ENCODE measurements at places on chromosomes 1 and 21. TPM values are rescaled to one million over a fixed set of nuclear protein-coding genes. Genes with fewer than 3 reads are reported as not detected.

The CASP9 gene
- 12.1 TPM for total RNA-seq

The CCT3 gene
- 495 TPM for total RNA-seq

The LEPR gene
- 12.2 TPM for total RNA-seq

The KRTAP20-3 gene
- total RNA-seq, result not detected

The EFCAB7 gene
- 7.9 TPM for total RNA-seq

The FMO2 gene
- not detected for total RNA-seq

The EFNA3 gene
- total RNA-seq, result 1.7 TPM

The RUNX3 gene
- not detected for total RNA-seq

The ZNF648 gene
- not detected for total RNA-seq

The PADI4 gene
- not detected for total RNA-seq

The CFHR2 gene
- total RNA-seq, result not detected

The FASLG gene
- not detected for total RNA-seq

The LEFTY1 gene
- total RNA-seq, result not detected

The OR2L2 gene
- 0.19 TPM for total RNA-seq

The EPHB2 gene
- 0.79 TPM for total RNA-seq

The GPA33 gene
- not detected for total RNA-seq

The PATJ gene
- 30.6 TPM for total RNA-seq

The CFHR5 gene
- total RNA-seq, result not detected

The EIF3I gene
- 259 TPM for total RNA-seq

The CGN gene
- total RNA-seq, result 0.32 TPM

The SMCP gene
- total RNA-seq, result not detected

Measured in MCF 10A (cell line).